ENCODE measurements at places on chromosomes 4 and X.

GRCh38 chr4:47784222-47784621 is 53.6 kb downstream of the CORIN start:
- peak; percentile 2 for DNase-seq

GRCh38 chr4:38179690-38180377 is 219.6 kb downstream of the PTTG2 start:
- peak; percentile 72 for DNase-seq

GRCh38 chr4:67983333-67983732 is 20.0 kb upstream of the TMPRSS11A start:
- no peak for DNase-seq

DNA sequence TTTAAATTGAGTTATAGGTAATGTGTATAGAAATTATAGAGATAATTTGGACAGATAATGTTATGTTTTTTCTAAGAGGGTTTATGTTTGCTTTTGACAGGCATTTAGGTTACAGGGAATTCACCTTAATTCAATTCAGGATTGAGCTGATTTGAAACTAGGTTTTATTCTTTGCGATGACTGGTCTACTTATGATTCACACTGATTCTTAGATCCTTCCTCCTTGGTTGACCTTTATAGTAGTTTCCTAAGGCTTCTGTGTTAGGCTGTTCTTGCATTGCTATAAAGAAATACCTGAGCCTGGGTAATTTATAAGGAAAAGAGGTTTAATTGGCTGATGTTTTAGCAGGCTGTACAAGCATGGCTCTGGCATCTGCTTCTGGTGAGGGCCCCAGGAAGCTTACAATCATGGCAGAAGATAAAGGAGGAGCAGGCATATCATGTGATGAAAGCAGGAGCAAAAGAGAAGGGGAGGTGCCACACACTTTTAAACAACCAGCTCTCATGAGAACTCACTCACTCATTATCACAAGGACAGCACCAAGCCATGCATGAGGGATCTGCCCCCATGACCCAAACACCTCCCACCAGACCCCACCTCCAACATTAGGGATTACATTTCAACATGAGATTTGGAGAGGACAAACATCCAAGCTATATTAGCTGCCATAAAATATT is 155.0 kb upstream of the SFRP2 start:
- no peak for DNase-seq

- no peak for DNase-seq
These were observed 106.7 kb upstream of the GUCY1A1 start for GRCh38 chr4:155559915-155560314.

DNA sequence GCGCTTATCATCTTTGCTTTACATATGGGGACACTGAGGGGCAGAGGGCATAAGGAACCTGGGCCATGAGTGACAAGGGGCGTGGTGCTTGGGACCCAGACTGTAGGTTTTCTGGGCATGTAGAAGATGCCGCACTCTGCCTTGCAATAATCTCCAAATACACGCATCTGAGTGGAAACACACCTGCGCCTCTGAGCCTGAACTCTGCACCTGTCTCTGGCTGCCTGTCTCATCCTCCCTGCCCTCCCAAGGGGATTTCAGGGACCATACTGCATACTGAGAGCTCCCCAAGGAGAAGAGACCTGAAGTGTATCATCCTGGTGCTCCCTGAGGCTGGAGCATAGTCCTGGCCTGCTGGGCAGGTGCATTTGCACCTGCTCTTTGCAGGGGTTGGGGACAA is 34.7 kb upstream of the ASMTL start:
- DNase-seq = no peak

DNA sequence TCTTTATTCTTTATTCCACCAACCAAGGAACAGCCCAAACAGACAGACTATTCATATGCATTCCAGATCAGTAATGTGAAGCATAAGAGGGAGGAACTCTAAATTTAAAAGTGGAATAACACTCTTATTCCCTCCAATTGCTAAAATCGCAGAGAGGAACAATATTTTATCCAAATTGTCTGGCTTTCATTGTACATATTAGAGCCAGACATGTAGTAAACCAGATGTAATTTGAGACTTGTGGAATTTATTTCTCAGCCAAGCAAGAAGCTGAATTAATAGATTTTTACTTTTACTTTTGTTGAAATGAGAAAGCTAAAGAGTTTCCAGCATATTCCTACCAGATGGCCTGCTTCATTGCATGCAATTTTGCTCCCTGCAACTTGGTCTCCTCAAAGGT is 674.6 kb upstream of the SLIT2 start:
- no peak for DNase-seq

GRCh38 chrX:51760657-51761056 is 17.4 kb downstream of the GSPT2 start:
- no peak for DNase-seq

DNA sequence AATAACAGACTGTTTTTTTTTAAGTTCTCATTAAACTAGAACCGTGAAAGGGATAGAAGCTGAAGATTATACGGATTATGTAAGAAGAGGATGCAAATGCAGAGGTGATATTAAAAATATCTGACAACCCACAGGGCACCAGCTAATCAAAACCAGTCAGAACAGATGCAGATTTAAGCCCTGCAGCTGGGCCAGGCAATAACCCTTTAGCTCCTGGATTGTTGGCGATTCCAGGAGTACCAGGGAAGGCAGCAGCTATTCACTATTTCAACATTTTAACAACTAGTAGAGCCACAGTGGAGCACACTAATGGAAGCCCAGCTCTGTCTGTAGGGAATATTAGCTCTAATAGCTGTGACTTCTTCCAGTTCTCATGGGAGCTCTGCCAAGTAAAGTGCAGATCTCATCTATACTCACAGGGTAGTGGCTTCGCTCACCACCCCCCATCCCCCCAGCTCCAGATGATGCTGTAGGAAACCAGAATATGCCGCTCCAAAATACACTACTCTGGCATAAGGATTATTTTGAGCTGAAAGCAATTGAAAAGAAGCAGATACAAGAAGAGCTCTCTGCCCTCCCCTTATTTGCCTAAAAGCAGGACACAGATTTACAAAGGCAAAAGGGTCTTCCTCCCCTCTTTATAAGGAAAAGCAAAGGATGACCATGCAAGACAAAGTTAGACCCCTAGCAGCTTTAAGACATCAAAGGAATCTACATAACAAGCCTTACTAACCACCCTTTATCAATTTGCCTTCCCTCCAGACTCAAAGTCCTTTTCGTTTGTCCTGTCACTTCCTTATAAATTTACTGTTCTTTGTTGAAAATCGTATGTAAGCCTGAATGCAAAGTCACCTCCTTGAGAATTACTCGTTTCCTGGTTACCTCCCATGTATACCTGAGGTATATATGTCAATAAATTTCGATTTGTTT is 13.7 kb downstream of the SCD5 start:
- DNase-seq = peak; percentile 40

GRCh38 chrX:130497531-130497930 is 95.7 kb downstream of the RBMX2 start:
- no peak for DNase-seq

DNA sequence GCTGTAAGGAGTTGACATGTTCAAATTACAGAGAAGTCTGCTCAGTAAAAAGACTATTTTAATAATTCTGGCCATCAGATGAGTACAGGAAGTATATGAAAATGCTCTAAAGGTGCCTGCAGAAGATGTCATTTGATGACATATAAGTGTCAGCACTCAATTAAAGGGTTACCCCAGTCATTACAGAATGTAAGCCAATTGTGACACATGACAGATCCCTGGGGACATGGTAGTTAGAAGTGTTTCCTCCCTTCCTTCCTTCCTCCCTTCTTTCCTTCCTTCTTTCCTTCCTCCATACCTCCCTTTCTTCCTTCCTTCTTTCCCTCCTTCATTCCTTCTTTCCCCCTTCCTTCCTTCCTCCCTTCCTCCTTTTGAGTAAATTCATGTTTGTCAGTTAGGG is 453.0 kb downstream of the RAPGEF2 start:
- no peak for DNase-seq

GRCh38 chr4:115433491-115433890 is 320.1 kb upstream of the NDST4 start:
- no peak for DNase-seq
